Nephron progenitor cell (in vitro differentiated cells): ENCODE measurements at places on chromosomes 4 and X.
A peak's percentile ranks its signal among the peaks of the same experiment; 100 is the strongest.

GRCh38 chr4:38320343-38320695 is 343.7 kb upstream of the KLF3 start:
- DNase-seq: no peak

DNA sequence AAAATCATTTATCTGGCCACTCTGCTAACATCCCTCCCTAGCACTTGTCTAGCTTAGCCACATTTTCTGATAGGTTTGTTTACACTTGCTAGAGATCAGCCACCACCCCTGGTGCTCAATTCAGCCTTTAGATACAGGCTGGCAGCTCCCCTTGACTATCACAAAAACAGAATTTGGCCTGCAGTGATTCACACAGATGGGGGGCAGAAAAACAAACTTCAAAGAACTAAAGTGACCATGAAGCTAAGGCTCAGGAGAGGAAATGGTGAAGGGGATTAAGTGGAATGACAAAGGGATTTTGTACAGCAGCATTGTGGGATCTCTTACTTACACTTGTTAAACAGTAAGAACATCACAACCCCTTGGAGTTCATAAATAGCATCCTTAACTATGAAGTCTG is 1718.0 kb upstream of the PCDH7 start:
- no peak for DNase-seq

DNA sequence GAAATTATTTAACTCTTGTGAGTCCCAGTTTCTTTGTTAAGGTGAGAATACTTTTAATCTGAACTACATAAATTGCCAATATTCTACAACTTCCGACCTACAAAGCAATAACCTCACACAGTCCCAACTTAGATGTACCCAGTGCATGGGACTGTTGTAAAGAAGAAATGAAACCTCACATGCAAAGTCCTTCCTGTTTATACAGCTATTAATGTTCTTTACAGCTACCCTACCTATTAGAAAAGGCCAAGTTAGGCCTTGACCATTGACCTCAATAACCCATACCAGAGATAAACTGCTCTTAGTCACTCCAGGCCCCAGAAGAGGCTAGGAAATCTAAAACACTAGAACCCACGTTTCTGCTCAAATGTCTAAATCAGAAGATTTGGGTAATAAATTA is 920.1 kb upstream of the TENM3 start:
- DNase-seq: no peak

GRCh38 chr4:113645771-113646441 is 115.6 kb downstream of the CAMK2D start:
- no peak for DNase-seq

GRCh38 chr4:111037591-111038360 is 414.9 kb upstream of the PITX2 start:
- no peak for DNase-seq

- DNase-seq: peak; percentile 39
Observed at GRCh38 chrX:8879750-8880149, 78.6 kb upstream of the FAM9A start.

DNA sequence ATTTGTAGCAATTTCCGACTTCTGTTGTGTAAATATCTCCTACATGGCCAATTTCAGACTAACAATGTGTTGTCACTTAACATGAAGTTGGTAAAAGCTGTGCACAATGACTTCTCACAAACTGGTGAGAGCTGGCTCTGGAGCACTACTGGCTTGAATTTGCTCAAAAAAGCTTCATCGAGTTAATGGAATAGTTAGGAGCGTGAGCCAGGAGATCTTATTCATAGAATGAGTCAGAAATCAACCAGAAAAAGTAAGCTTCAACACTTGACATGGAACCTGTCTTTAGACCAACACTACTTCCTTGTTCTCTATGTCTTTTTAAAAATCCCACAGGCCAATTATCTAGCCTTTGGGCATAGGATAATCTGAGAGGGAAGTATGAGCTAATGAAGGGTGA is 7.9 kb upstream of the CHRDL1 start:
- DNase-seq: no peak

GRCh38 chr4:186687265-186687664 is 36.4 kb downstream of the FAT1 start:
- DNase-seq: no peak
